ENCODE measurements at places on chromosomes 2 and 18.

DNA sequence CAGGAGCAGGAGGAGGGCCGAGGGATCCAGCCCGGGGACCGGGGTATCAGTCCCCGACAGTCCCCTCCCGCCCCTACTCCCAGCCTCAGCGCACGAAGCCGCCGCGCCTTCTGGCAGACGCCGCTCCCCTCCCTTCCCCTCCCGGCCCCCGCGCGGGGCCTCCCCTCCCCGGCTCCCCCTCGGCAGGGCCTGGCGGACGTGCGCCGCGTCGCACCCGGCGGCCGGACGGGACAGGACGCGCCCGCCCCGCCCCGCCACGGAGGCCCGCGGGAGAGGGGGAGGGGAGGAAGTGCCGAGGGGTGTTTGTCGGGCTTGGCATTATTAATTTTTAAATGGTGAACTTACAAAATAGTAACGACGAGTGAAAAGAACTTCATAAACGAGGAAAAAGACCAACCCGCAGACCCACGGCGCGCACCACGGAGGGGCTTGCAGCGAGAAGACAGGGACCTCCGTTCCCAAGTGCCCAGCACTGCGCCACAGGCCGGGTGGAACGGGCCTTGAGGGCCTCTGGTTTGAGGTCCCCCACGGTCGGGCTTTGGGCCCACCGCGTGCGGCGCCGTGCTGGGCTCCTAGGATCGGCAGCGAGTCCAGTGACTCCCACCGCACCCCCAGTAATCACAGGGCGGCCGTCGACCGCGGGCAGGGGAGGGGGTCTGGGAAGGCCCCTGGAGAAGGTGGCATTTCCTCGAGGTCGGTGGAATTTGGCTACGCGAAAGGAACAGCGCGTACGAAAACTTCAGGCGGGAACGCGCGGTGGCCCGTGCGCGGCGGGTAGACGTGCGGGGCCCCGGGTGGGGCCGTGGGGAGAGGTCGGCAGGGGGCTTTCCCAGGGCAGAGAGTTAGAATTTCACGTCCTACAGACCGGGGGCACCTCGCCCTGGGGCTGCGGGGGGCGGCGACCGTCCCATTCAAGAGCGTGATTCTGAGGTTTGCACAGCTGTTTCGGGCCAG is 954 bp upstream of the CTDSP1 start:
- DNase-seq, result peak; percentile 91

DNA sequence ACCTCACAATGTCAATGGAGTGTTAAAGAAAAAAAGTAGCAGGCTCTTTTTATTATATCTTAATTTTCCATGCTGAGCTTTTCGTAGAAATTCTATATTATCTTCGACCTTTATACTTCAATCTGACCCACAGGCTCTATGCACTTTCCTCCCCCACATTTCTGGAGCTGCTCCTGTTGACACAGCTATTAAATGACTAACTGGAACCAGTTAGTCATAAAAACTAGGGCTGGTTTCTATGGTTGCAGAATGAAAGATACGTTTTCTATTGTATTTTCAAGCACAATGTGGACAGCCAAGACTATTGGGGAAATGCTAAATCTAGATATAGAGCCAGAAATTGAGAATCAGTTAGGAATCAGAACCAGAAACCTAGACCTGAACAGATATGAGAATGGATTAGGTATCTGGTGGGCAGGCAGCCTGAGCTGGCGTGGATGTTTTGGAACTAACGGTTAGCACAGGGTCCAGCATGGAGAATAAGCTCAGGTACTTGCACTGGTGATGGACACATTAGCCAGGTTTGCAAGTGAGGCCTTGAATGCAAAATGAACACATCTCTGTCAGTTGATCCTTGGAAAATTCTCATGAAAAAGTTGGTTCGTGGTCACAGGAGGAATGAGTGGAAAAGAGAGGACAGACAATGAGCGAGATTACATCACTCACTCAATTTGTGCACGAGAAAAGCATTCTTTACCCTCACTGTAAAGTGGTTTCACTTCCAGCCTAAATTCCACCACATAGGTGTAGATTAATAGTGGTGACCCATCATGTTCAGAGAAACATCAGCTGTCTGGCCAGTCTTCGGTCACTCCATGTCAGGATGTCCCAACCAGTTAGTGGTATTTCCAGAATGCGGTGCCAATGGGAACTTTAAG is 144.6 kb upstream of the EPHA4 start:
- DNase-seq, result no peak

DNA sequence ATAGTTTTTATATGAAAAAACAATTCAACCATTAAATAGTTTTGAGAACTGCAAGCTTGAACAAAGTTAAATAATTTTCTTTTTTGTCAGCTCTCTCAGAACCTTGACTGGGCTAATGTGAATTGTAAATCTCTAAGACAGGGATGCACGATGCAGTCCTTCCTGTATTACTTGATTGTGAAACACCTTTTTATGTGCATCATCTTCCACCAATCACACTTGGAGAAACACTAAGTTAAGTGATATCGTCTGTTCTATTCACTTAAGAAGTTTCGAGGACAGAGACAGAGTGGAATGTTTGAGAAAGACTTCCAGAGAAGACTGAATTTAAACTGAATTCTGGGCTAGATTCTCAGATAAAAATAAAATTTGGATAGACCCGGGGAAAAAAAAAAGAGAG is 238.2 kb downstream of the MREG start:
- no peak for DNase-seq

DNA sequence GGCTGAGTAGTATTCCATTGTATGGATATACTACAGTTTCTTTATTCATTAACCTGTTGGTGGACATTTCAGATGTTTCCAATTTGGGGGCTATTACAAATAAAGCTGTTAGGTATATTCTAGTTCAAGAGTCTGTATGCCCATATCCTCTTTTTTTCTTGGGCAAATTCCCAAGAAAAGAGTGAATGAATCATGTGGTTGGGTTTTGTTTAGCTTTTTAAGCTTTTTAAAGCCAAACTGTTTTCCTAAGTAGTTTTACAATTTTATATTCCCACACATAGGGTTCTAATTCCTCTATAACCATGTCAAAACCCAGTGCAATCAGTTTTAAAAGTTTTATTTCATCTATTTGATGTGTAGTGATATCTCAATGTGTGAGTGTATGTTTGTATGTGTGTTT is 44.9 kb upstream of the BAZ2B start:
- no peak for DNase-seq

Data from ureter (tissue), 1 donor.